ENCODE measurements at places on chromosomes 11 and 22.

GRCh38 chr11:9120664-9121468 lies 29.5 kb upstream of the SCUBE2 start:
- DNase-seq: no peak

DNA sequence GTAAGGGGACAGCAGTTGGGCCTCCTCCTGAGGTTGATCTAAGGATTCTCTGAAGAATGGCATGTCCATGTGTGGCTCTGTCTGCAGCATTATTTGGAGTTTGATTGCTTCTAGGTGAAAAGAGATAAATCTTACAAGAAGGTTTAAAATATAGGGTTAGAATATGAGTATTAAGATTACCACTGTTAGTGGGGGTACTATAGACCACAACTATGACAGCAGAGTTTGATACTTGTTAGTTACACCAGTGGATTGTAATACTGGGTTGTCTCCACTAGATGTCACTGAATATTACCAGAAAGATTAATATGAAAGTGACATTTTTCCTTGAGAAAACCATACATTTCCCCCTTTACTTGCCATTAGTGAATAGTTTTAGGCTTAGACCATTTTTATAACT lies 47.9 kb downstream of the ZNF280B start:
- no peak for DNase-seq

DNA sequence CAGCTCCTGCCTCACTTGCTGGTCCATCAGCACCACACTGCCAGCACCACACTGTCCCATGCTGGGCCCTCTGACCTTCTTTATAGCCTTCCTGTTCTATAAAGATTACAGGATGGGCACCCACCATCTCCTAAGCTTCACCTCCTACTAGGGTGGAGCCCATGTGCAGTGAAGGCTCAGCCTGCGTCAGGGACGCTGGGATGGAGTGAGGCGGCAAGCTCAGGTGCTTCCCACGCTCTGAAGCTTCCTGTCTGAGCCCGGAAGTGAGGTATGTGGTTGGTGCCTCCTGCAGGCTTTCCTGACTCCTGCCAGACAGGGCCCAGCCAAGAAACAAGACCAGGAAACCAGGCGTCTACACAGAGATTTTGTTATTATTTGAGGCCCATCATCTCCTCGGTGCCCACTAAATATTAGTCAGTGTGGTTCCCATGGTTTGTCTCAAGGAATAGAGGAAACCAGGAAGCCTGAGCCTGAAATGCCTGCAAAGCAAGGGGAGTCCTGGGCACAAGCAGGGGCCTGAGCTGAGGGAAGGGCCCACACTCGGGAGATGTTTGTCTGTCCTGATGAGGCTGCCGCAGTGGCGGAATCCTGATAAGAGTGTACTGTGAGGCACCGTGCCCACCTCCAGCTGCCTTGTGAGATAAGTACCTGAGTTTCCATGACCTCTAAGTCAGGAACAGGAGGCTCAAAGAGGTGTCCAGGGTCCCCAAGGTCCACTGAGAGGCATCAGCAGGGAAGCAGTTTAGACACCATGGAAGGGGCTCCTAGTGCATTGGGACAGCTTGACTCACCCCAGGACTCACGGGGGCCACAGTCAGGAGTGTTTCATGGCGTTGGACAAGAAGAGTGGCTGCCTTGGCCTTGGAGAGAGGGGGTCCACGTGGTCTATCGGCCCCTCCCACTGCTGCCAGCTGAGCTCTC lies 22.0 kb downstream of the RSPH14 start:
- no peak for DNase-seq

DNA sequence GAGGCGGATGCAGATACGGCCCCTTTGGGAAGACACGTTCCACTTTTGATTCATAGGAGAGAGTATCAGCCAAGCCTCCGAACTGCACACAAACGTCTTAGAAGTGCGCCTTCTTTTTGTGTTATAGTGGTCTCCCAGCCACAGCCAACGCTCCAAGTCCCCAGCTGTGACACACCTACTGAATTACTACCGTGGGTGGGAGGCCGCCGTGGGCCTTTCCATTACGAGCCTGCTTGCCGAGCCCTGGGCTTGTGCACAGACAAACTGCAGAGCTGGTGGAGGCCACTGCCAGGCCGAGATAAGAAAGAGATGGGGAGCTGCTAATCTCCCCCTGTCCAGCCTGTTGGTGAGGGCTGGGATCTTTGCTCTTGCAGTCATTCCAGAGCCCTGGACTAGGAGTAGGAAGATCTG lies 761 bp downstream of the HMBS start:
- no peak for DNase-seq

- no peak for DNase-seq
Observed at GRCh38 chr11:119864836-119865235, 135.8 kb upstream of the NECTIN1 start.

- DNase-seq: peak; percentile 34
Observed at GRCh38 chr11:60193687-60194433, 11.0 kb upstream of the MS4A6A start.

DNA sequence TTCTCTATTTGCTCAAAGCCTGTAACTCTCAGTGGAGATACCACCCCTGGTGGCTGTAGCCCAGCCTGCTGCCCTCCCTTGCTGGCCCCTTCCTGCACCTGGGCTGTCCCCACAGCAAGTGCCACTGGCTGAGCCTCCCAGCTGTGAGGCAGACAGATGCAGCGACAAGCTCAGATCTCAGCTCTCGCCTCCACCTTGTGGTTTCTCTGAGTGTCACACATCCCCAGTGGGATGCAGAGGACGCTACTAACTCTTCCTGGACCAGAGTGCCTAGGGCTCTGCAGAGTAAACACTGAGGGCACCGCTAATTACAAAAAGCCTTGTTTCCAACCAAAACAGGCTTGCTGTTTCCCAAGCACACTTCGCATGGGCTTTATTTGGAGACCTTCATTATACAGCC lies 8.9 kb downstream of the YPEL1 start:
- DNase-seq: no peak

- no peak for DNase-seq
Observed at GRCh38 chr11:1541474-1542204, 30.4 kb downstream of the DUSP8 start.

DNA sequence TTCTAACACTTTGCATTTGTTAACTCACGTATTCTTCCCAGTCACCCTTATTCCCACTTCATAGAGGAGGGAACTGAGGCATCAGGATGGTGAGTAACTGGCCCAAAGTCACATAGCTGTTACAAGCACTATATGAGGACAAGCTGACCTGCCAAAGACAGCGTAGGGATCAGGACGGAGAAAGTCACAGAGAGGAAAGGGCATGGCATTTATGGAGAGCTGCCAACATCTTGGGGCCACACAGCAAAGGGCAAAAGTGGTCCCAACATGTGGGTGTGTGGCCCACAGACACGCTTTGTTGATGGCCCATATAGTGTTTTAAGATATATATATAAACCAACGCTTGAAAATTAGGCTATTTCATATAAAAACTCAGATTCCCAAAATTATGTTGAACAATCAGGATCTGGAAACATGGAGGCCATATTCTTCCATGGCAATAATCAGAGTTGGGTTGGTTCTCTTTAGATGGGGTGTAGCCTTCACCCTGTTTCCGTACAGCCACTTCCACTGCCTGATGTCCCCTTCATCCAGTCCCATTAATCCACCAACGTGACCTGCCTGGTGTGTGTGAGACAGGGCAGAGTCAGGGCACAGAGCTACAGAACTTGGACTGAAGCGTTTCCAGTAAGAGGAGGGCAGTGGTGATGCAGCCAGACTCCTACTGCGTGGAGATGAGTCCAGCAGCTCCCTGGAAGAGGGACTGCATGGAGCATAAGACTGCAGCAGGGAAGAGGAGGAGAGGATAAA lies 39.9 kb upstream of the CD5 start:
- no peak for DNase-seq

GRCh38 chr11:80584661-80585060 lies 1143.8 kb upstream of the TENM4 start:
- no peak for DNase-seq

GRCh38 chr11:44139565-44140330 lies 44.3 kb downstream of the EXT2 start:
- no peak for DNase-seq

- no peak for DNase-seq
Observed at GRCh38 chr22:27962268-27963044, 43.4 kb upstream of the PITPNB start.

DNA sequence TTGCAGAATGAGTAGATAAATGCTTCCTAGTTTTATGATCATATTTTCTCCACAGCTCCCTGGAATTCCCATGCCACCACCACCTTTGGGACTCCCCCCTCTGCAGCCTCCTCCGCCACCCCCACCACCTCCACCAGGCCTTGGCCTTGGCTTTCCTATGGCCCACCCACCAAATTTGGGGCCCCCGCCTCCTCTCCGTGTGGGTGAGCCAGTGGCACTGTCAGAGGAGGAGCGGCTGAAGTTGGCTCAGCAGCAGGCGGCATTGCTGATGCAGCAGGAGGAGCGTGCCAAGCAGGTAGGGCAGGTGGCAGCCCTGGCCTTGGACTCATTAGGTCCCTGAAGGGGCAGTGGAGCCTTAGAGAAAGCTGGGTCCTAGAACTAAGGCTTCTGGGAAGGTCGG lies 2.9 kb downstream of the SF3B2 start:
- DNase-seq: no peak

DNA sequence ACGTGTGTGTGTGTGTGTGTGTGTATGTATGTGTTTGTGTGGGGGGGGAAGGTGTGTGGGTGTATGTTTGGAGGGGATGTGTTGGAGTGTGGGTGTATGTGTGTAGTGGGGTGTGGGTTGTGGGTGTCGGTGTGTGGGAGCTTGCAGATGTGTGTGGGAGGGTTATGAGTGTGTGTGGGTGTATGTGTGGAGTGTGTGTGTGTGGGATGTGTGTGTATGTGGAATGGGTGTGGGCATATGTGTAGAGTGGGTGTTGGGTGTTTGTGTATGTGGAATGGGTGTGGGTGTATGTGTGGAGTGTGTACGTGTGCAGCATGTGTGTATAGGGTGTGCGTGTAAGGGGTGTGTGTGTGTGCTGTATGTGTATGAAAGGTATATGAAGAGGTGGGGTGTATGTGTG lies 14.7 kb downstream of the STX3 start:
- no peak for DNase-seq

DNA sequence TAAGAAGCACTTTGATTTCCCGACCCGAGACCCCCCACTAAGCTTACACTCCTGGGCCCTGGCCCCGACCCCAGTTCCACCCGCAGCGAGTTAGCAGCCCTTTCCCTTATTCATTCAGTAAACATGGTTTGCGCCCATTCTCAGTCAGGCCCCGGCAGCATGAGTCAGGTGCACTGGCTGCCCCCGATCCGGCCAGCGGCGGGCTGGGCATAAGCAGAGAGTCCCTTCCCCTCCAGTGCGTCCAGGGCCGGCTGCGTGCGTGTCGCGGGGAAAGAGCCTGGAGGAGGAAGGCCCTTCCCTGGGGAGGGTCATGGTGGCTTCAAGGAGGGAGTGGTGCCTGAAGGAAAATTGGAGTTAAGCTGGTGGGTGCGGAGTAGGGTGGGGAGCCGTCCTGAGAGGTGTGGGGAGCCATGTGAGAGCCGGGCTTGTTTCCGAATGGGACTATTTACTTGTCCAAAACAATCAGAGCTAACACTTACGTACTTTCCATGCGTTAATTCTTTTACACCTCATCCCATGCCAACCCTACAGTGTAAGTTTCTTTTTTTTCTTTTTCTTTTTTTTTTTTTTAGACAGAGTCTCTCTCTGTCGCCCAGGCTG lies 657 bp downstream of the IGHMBP2 start:
- DNase-seq: no peak

- DNase-seq: no peak
Observed at GRCh38 chr11:79078999-79079398, 361.8 kb downstream of the TENM4 start.

DNA sequence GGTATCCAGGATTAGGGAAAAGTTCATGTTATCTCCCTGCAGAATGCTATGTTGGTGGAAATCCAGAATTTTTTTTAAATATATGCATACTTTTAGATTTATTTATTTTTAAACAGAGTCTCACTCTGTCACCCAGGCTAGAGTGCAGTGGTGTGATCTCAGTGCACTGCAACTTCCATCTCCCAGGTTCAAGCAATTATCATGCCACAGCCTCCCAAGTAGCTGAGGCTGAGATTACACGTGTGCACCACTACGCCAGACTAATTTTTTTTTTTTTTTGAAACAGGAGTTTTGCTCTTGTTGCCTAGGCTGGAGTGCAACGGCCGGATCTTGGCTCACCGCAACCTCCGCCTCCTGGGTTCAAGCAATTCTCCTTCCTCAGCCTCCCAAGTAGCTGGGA lies 2.6 kb downstream of the PACSIN2 start:
- no peak for DNase-seq

- DNase-seq: no peak
Observed at GRCh38 chr22:23530106-23530505, 50.0 kb downstream of the IGLL1 start.

DNA sequence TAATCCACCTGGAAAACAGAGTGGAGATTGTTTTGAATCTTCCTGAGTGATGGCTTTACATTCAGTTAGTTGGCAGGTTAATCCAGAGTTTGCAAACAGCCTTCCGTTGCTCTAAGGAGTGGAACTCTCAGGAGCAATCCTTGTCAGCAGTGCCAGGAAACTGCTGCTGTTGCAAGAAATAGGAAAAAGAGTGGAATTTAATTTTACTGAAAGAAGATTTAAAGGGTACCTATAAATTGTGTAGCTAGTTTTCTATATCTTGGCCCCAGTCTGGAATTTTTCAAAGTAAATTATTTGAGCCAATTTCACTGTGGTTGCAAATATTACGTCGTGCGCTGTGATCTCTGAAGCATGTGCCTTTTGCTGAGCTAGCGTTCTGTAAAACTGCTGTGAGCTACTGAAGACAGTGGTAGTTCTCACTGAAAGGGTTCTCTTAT lies 55.5 kb upstream of the SLC5A12 start:
- no peak for DNase-seq

DNA sequence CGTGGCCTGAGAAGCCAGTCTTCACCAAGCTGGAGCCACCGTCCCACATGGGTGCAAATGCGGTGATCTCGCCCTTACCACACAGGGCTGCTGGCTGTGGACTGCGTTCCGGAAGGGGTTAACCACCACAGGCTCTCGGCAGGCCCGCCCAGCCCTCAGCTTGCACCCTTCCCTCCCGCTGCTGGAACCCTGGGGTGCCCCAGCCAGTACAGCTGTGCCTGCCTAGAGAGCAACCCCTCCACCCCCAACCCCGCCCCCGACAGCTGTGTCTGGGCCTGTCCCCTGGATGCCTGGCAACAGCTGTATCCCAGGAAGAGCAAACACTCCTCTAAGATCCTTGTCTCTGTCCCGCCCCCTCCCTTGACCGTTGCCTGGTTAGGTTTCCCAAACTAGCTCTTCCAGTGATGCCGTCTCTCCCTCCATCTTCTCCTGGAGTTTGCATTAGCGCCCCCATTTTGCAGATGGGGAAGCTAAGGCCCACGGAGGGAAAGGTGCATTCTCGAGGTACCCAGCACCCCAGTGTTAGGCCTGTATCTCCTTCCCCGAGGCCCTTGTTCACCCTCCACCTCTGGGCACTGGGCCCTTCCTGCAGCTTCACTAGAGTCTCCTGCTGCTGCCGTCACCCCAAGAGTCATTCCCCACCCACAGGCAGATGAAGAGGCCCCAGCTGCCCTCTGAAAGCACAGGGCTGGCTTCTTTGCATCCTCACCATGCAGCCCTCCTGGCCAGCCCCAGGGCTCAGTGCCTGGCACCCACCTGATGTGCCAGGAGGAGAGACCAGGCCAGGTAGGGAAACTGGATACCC lies 12.6 kb upstream of the COX8A start:
- DNase-seq: no peak

- DNase-seq: no peak
Observed at GRCh38 chr11:114705280-114706024, 27.1 kb downstream of the NXPE2 start.

GRCh38 chr22:27113211-27113635 lies 455.8 kb downstream of the MIAT start:
- DNase-seq: no peak
